ENCODE measurements at places on chromosomes 5 and 9.
A peak's percentile ranks its signal among the peaks of the same experiment; 100 is the strongest.

GRCh38 chr5:59158165-59158564 lies 575.3 kb downstream of the RAB3C start:
- DNase-seq: peak; percentile 42

DNA sequence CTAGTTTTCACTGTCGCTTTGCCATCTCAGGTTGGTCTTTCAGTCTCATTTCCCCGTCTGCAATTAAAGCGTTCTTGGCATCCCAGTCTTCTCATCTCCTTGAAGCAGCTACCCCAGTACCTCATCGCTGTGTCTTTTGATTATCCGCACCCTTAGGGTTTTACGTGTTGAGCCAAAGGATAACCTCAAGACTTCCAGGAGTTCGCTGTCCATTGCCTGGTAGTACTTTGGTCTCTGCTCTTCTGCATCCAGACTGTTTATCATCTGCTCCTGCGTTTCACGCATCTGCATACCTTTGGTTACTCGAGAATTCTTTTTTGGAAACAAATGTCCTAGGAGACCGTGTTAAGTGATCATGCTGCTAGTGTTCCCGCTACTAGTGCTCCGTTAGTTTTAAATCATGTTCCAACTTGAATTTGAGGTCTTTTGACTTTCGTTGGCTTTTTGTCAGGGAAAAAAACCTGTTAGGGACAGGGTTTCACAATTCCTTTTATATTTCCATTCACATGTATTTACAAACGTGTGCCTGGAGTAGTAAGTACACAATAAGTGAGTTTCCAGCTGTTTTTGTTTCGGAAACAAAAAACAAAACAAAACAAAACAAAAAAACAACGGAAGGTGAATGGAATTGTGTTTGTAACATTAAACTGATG lies 888 bp downstream of the RABGAP1 start:
- DNase-seq: peak; percentile 19

- peak; percentile 75 for DNase-seq
These were observed 54.4 kb downstream of the CCDC192 start for GRCh38 chr5:127757576-127757975.

DNA sequence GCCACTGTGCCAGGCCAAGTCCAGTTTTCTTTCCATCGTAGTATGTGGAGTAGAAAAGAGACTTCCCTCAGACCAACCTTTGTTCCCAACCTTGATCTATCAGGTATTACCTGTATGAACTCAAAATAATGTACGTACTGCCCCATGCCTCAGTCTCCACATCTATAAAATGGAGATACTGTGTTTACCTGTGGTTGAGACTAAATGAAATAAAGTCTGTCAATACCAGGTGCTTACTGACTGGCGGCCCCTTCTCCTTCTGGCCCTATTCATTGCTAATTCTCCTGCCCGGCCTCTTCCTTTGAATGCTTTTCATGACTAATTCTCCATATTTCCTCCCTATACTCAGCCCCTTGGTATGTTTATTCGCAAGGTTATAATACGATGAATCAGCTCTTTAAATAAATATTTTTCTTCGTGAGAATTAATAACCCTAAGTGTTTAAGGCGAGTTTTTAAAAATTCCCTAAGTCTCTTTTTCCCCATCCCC lies 89.6 kb upstream of the BASP1 start:
- no peak for DNase-seq

DNA sequence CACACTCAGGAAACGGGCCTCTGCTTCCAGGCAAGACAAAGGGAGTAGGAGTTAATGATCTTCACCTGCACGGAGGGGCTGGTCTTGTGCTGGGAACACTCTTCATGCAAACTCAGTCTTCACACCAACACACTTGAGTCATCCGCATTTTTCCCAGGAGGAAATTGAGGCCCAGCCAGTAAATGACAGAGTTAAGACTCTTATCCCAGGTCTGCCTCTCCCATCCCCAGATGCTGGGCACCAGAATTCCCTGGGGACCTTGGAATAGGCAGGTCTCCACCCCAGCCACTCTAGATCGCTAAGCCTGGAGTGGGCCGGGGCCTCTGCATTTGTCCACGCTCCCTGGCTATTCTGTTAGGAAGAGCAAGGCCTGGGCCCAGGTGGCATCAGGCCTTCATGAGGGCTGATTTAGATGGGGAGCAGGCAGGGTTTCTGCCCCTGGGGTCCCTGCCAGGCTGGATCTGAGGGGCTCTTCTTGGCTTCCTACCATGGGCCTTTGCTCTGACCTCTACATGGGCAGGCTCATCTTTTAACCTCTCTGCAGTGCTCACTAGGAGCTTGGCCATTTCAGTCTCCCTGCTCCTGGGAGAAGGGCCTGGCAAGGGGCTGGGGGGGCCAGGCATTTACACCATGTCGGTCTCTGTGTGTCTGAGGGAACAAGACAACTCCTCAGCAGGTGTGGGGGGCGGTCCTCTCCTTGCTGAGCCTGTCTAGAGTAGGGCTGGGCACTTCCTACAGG lies 77.3 kb downstream of the AMBP start:
- DNase-seq: no peak
